Occipital lobe (tissue), 3 donors: ENCODE measurements at places on chromosomes 4 and X. TPM values are rescaled to one million over a fixed set of nuclear protein-coding genes. Genes with fewer than 3 reads are reported as not detected.

CACNA1F gene
- not detected for total RNA-seq

GUCY1A1 gene
- total RNA-seq, result 136 TPM

FAM9B gene
- total RNA-seq, result not detected

CENPVL1 gene
- 1.7 TPM for total RNA-seq

SSX2B gene
- total RNA-seq, result not detected

HTRA3 gene
- total RNA-seq, result 1.2 TPM

CCKAR gene
- total RNA-seq, result not detected

EPGN gene
- not detected for total RNA-seq

SMR3B gene
- not detected for total RNA-seq

UGT2A3 gene
- total RNA-seq, result under 0.01 TPM

ADH4 gene
- total RNA-seq, result not detected

XPNPEP2 gene
- 0.31 TPM for total RNA-seq

TLR2 gene
- total RNA-seq, result 1.6 TPM

EDA gene
- 5.5 TPM for total RNA-seq

CT45A3 gene
- total RNA-seq, result not detected

VCX gene
- total RNA-seq, result not detected

GSX2 gene
- 1.1 TPM for total RNA-seq

SRPX gene
- 2.5 TPM for total RNA-seq

AFM gene
- not detected for total RNA-seq

GYPE gene
- total RNA-seq, result 0.31 TPM

S100G gene
- total RNA-seq, result not detected

FAM53A gene
- total RNA-seq, result 0.78 TPM

MSX1 gene
- 3.0 TPM for total RNA-seq

RAB41 gene
- total RNA-seq, result not detected

UCP1 gene
- not detected for total RNA-seq

TMEM144 gene
- 3.0 TPM for total RNA-seq

FAM13A gene
- 79.9 TPM for total RNA-seq

ETNPPL gene
- 0.78 TPM for total RNA-seq
